Right renal pelvis (tissue), 4 donors: ENCODE measurements at places on chromosomes 5 and 9. TPM values are rescaled to one million over a fixed set of nuclear protein-coding genes. Genes with fewer than 3 reads are reported as not detected.

- no peak for DNase-seq
Observed at GRCh38 chr9:7976167-7976755, 176.7 kb upstream of the DMAC1 start.

The ACTBL2 gene
- not detected for polyA plus RNA-seq

The DOCK8 gene
- polyA plus RNA-seq: 13.3 TPM

DNA sequence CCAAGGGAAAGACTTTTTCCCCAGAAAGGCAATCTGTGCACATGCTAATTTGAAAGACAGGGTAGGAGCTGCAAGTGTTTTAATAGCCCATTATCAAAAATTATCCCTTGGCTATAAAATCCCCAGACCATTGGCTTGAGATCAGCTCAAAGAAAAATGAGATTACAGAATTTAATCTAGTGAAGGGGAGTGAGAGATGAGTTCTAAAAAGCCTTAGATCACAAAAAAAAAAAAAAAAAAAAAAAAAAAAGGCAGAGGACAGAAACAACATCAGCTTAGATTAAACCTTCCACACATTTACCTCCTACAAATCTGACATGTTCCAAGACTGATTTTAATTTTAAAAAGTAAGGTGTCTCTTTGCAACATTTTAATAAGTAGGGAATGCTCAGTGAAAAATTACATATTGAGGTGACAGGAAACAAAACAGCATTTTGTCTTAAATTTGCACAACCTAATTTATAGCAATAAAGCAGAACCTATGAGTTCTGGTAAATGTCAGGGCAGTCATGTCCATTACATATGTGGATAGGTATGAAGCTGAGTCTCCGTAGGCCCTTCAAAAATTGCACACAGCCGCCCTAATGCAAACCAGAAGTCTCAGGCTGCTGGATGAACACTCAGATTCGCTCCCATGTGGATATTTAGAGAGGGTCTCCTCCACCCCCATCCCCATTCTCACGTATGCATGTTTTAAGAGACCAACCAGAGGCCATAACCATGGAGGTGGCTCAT, 43.4 kb downstream of the NFIB start:
- DNase-seq: no peak

The GAPVD1 gene
- polyA plus RNA-seq: 27.8 TPM

The SLC27A6 gene
- polyA plus RNA-seq: 1.7 TPM

- DNase-seq: no peak
Observed at GRCh38 chr5:10077791-10078545, 171.7 kb downstream of the ATPSCKMT start.

The PCDHA1 gene
- not detected for polyA plus RNA-seq

- DNase-seq: peak; percentile 70
Observed at GRCh38 chr5:126044111-126044668, 379.0 kb upstream of the GRAMD2B start.

- DNase-seq: no peak
Observed at GRCh38 chr9:123586275-123586674, 230.3 kb downstream of the CRB2 start.

GRCh38 chr9:22413884-22414283, 32.7 kb upstream of the DMRTA1 start:
- DNase-seq: no peak

The CEL gene
- polyA plus RNA-seq: 4.7 TPM

DNA sequence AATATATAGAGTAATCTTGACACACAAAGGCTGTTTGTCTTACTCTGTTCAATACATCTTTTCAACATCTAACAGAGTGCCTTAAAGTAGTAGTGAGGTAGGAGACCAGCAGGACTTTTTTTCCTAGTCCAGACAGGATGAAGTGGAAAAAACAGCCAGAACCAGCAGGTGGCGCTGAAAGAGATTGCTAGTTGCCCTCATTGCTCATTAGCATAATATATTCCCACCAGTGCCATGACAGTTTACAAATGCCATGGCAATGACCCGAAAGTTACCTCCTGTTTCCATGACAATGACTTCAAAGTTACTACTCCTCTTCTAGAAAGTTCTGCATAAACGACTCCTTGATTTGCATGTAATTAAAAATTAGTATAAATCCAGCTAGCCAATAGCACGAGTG, 387.4 kb downstream of the ACTL7B start:
- DNase-seq: no peak

GRCh38 chr5:158765407-158765806, 334.3 kb downstream of the EBF1 start:
- DNase-seq: no peak

- DNase-seq: no peak
Observed at GRCh38 chr5:149778303-149779123, 48.4 kb downstream of the PPARGC1B start.

DNA sequence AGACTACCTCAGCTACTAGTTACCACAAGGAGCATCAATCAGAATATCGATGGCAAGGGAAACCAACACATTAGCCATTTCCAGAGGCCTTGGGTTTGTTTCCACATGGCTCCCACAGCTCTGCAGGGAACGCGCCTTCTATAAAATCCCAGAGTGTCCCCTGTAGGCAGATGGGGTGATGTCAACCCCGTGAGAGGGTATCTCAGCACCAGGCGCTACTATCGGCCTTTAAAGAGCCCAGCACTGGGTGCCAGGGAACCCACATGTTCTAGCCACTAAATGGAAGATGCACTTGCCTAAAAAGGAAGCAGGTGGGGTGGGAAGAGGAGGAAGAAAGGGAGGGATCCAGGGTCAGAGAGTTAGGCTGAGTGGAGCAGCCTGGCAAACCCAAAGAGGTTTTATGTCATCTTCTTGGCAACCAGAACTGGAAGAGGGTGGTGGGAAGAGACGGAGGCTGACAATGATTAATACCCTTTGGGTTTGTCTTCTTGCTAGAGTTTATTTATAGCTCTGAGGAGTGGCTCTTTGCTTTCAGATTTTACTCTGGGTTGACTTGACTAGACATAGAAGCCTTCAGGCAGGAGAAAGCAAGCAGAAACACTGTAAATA, 19.9 kb downstream of the MACROH2A1 start:
- no peak for DNase-seq

DNA sequence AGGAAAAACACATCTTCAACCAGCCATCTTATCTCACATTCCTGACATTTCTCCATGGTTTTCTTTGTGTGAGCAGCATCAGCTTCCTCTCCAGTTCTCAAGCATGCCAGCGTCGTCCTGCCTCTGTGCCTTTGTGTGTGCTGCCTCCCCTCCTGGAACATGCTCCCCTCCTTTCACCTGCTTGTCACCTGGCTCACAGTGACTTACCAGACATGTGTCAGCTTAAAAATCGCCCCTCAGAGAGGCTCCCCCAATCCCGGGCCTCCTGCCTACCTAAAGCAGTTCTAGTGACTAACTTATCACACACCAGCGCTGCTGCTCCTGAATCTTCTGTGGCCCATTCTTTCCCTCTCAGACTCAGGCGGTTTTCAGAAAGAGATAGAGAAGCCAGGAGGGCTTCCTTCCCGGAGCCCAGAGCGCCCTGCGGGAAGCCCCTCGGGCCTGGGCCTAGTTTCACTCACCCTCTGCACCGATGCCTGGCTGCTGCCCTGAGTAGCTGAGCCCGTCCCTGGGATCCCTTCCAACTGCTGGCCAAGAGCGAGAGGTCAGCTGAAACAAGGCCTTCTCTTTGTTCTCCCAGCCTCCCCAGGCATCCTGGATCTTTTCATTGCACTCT, 51.1 kb upstream of the MVB12B start:
- DNase-seq: no peak

DNA sequence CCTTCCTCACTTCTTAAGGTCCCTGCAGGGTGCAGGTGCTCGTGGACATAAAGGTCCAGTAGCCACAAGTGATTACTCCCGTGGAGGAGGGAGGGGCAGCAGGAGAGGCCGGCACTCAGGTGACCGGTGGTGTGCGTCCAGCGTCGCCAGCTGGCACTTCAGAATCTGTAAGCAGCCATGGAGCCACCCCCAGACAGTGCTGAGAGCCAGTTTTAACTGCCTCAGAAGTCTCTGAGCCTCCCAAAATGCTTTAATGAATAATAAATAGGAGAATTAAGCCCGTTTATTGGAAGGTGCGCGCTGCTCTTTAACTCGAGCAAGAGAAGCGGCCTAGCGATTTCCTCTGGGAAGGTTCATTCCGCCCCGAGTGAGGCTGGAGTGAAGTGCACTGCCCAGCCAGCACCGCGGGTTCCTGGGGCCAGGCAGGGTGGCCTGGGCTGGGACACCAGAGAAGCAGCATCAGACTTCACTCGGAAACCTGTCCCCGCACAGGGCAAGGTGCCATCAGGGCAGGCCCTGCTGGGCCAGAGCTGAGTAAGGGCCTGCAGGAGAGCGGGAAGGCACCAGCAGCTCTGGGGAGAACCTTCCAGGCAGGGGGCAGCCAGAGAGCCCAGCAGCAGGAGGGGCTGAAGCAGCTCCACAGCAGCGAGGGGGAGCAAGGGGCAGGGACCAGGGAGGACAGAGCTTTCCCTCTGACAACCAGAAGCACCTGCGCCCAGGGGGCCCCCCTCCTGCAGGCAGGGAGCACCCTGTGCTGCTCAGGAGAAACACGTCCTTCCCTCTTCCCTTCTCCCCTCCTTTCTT, 61.2 kb downstream of the VAV2 start:
- no peak for DNase-seq
